ENCODE measurements at places on chromosomes 6 and 20.

DNA sequence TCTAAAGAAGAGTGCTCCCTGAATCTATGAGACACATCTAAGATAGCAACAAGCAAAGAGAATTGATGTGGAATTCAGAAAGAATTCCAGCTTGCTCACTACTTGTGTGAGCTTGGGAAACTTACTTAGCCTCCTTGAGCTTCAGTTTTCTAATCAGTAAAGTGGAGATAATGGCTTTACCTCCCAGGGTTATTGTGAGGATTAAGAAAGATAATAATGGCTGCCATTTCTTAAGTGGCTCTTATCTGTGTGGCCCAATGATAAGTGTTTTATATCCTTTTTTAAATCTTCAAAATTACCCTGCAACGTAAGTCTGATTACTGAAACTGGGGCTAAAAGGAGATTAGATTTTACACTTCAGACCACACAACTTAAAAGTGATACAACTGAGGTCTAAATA lies 418.5 kb downstream of the LMBRD1 start:
- no peak for DNase-seq

- DNase-seq, result no peak
Observed at GRCh38 chr20:64069614-64070243, 6.7 kb downstream of the TCEA2 start.

- DNase-seq, result no peak
Observed at GRCh38 chr6:153673225-153673624, 365.8 kb upstream of the OPRM1 start.

DNA sequence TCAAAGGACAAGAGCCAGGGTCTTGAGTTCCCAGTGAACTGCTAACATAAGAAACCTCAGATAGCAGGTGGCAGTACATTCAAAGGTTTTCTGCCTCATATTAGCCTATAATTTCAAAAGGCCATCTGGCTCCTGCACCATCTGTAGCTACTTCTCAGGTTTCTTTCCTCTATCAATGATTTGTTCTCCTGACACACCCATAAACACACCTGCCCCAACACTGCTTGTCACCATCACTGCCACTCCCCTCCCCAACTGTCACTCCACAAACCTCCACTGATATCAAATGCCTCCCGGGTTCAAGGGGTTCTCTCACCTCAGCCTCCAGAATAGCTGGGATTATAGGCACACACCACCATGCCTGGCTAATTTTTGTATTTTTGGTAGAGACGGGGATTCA lies 152.7 kb upstream of the SLC22A16 start:
- DNase-seq, result no peak

DNA sequence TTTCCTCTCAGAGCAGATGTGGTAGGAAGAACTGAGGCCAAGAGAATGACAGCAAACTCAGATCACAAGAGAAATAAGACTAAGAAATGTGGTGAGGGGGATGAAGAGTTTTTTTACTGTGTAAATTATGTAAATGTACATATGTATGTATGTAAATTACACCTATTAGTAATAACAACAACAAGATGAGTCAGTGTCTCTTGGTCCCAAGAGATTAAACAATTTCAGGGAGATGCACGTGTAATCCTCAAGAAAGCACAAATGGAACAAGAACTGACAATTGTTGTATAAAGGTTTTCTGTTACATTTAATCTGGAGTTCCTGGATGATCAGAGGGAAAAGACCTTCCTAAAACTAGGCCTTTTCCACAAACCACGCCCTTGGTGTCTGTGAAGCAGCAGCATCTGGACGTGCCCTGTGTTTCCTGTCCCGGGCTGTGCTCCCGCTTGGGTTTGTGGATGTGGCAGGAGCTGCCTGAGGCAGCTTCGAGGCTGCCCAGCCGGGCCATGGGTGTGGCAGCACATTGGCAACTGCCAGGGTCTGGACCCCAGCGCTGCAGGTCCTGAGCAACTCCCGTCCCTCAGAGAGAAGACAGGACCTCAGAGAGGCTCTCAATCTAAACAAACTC lies 994 bp downstream of the CLDN20 start:
- no peak for DNase-seq

GRCh38 chr6:75402296-75402695 lies 91.3 kb downstream of the FILIP1 start:
- no peak for DNase-seq

DNA sequence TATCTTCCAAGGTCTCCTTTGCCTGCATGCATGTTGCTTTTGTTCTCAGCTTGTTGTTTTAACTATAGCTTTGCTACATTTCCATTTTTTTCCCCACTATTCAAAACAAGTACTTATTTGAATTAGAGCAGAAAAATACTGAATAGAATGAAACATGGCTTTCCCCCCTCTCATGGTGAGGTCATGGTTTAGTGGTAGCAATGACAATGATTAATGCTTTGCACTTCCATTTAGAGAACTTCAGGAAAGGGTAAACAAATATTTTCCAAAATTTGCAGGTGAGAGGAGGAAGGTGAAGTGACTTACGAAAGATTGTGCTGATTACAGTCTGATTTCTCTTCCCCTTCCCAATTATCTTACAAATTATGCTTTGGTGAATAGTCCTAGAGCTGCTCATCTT lies 47.8 kb upstream of the TRAF3IP2 start:
- no peak for DNase-seq

- no peak for DNase-seq
Observed at GRCh38 chr20:5146871-5147592, 20.2 kb downstream of the CDS2 start.

DNA sequence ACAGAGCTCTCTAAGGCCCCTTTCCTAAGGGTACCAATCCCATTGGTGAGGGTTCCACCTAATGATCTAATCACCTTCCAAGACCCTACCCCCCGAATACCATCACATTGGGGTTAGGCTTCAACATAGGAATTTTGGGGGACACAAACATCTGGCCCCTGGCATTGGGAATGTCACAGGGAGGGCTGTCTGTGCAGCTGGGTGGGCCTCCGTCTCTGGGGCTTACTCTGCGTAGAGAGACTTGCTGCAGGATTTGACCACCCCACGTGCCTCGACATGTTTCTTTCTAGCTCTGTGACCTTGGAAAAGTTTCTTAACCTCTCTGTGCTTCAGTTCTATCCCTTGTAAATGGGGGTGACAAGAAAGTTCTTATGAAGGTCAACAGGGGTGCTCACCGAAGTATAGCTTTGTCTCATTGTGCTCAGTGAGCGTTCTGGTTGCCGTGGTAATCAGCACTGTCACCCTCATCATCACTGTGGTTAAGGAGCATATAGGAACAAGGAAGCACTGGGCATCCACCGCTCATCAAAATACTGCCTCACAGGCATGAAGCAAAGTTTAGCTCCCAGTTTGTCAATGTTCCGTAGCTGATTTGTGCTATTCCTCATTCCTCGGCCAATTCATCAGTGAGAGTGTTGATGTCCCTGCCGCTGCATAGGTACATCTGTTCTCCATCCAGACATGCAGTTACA lies 152.8 kb downstream of the SYCP2 start:
- DNase-seq, result no peak

- DNase-seq, result no peak
Observed at GRCh38 chr20:36532388-36532787, 8.9 kb upstream of the MYL9 start.

DNA sequence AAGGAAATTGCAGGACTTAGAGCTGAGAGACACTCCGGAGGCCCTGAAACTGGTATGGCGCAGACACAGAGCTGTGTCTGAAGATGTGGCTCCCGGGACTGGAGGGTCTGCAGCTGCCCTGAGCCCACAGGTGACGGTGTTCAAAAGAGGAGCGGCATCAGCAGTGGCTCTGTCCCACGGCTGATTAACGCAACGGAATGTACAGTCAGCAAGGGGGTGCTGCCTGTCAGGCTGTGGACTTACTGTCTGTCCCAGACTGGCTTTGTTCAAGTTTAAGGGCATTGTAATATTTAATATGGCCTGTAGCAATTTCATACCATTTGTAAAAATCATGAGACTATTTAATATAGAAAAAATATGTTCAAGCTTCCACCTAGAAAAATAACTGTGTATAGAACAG lies 228.0 kb upstream of the TAB2 start:
- no peak for DNase-seq

GRCh38 chr6:138682704-138683527 lies 90.7 kb upstream of the CCDC28A start:
- no peak for DNase-seq

GRCh38 chr6:145814035-145814500 lies 527 bp downstream of the FBXO30 start:
- DNase-seq, result no peak

DNA sequence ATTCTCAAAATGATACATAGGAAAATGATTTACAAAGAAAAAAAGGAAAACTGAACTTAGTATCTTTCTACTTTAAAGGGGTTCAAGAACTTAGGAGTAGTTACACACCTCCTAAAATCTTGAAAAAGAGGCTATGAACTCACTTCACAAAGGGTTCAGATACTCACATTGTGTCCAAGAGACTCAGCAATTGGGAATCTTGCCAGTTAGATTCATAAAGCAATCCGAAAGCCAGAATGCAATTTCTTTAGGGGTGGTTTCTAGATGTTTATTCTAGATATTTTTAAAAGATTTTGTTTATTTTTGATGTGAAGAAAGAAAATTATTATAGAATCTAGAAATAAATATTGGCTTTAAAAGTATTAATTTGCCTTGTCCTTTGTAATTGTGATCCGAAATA lies 1.7 kb upstream of the MYB start:
- DNase-seq, result no peak

- no peak for DNase-seq
Observed at GRCh38 chr6:109447878-109448555, 7.5 kb downstream of the SMPD2 start.

GRCh38 chr6:168015009-168015408 lies 17.5 kb downstream of the KIF25 start:
- DNase-seq, result no peak

DNA sequence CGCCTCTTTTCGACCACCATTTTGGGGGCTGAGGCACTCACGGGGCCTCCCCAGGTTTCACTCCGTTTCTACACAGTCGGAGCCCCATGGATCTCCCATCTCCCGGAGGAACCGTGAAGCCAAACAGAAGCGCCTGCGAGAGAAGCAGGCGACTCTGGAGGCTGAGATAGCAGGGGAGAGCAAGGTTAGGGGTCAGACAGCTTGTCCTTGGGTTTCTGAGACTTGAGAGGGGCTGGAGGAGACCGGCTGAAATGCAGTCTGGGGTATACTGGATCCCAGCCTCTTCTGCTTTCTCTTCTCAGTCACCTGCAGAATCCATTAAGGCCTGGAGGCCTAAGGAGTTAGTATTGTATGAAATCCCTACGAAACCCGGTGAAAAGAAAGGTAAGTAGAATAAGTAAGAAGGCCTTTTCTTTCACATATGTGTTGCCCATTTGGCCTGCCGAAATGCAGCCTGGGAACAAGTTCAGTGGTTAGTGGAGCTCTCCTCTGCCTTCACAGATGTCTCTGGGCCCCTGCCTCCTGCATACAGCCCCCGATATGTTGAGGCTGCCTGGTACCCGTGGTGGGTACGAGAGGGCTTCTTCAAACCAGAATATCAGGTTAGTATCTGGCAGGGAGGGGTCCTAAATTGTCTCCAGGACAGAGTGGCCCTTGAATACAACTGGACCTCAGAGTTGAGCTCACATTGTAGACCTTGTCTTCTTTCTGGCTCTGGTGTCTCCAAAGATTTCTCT lies 984 bp downstream of the VARS2 start:
- no peak for DNase-seq

DNA sequence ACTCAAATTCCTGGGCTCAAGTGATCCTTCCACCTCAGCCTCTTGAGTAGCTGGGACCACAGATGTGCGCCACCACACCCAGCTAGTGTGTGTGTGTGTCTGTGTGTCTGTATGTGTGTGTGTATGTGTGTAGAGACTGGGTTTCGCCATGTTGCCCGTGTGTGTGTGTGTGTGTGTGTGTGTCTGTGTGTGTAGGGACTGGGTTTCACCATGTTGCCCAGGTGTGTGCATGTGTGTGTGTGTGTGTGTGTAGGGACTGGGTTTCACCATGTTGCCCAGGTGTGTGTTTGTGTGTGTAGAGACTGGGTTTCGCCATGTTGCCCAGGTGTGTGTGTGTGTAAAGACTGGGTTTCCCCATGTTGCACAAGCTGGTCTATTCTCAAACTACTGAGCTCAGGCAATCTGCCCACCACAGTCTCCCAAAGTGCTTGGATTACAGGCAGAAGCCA lies 28.3 kb downstream of the CDK5RAP1 start:
- DNase-seq, result no peak

DNA sequence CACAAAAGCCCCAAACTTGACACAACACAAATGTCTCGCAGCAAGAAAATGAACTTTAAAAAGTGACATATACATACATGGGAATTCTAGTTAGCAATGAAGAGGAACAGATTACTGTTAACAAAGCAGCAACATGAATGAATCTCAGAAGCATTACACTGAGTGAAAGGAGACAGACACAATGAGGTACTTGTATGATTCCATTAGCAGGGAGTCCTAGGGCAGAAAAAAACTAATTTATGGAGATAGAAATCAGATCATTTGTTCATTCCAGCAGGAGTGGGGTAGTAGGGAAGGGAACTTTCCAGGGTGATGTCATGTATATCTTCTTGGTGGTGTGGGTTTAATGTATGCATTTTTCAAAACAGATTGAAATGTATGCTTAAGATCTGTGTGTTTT lies 524.4 kb downstream of the KIF16B start:
- DNase-seq, result no peak

DNA sequence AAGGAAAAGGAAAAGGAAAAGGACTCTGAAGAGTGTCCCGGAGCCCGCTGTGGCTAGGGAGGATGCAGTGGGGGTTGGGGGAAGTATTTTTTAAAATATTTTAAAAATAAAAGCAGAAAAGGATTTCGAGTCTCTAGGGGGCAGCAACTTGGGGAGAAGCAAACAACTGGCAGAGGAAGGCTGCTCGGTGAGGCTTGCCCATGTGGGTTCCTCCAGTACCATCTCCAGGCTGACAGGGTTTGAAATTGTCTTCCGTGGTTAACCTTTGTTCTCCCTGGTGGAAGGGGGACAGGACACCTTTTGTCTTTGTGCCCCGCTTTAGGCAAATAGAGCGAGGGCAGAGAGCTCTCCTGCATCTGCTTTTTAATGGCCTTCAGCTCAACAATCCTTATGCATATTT lies 60.4 kb upstream of the SNX9 start:
- DNase-seq, result no peak

DNA sequence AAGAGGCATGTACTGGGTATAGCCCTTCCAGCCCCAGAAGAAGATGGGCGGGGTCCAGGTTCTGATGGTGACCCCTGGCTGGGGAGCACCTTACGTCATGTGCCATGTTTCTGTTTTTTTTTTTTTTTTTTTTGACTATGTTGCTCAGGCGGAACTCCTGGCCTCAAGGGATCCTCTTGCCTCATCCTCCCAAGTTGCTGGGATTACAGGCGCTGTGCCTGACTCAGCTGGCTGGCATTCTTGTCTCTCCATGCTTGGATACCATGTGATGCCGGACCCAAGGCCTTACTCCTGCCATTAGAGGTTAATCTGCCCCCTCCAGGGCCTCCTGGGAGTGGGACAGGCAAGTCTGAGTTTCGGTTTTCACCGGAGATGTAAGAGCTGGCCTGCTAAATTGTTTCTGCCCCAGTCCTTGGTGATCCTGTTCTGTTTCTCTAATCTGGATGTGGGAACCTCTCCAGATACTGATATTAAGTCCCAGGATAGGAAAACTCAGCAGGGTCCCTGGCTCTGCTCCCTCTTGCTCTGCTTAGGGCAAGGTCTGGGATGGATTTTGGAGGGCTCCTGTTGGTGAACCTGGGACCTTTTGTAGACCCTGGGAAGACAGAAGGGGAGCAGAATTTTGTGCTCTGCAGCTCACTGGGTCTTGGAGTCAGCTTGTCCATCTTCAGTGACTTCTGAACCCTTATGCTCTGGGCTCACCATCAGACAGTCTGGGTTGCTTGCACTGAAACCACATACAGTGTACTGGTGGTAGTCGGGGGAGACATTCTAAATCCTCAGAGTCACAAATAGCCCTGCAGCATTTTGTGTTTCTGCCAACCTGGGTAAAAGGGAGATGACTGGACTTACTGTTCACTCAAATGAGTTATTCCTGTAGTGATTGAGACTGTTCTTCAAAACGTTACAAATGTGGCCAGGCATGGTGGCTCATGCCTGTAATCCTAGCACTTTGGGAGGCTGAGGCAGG lies 45.1 kb downstream of the PTK7 start:
- DNase-seq, result no peak
